NCI-H82 (cell line): ENCODE measurements at places on chromosomes 2 and 18.

- no peak for DNase-seq
Measured at GRCh38 chr18:71505526-71505925, 1038.6 kb downstream of the CBLN2 start.

- no peak for DNase-seq
Measured at GRCh38 chr2:58158481-58158880, 82.6 kb downstream of the FANCL start.

DNA sequence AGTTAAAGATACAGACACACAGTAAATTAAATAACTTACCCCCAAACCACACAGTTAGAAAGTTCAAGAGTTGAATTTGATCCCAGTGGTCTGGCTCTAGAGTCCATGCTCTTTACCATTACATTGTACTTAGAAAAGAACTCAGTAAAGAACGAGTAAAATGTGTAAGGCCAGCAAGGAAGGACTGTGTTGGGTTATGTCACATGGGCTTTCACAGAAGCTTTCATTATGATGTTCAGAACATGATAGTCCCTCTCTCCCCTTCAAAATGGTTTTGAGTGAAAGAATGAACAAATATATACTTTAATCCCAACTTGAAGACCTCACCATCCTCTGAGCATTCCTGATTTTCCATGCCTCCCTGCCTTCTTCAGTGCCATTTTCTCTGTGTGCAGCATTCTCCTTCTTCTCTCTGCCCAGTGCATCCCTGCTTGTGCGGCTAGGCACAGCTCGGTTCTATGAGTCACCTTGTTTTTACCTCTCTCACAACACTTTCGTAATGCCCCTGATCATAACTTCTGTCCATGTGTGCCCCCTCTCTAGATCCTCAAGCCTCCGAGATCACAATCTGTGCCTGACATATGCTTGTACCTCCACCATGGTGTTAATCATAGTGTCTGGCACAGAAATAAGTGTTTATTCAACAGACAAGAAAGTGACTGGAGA lies 22.0 kb downstream of the RASGRP3 start:
- DNase-seq, result no peak

DNA sequence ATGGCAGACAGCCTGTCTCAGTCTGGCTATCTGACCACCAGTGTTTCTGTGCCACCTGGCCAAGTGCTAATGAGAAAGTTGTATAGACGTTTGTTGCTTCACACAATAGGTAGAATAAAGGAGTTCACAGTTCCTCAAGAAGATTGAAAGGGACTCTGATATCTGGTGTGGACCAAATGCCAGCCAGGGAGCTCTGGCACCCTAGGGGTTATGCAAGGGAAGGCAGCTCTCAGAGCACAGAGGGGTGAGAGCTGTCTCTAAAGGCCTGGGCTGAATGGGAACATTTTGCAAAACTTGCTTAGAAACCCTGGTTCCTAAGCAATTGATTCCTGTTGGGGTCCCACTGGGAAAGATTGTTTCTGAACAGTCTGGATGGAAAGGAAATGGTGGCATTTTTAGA lies 553.8 kb downstream of the EPHA4 start:
- DNase-seq, result no peak

- peak; percentile 79 for DNase-seq
Measured at GRCh38 chr2:36770542-36771287, 74.2 kb downstream of the VIT start.

DNA sequence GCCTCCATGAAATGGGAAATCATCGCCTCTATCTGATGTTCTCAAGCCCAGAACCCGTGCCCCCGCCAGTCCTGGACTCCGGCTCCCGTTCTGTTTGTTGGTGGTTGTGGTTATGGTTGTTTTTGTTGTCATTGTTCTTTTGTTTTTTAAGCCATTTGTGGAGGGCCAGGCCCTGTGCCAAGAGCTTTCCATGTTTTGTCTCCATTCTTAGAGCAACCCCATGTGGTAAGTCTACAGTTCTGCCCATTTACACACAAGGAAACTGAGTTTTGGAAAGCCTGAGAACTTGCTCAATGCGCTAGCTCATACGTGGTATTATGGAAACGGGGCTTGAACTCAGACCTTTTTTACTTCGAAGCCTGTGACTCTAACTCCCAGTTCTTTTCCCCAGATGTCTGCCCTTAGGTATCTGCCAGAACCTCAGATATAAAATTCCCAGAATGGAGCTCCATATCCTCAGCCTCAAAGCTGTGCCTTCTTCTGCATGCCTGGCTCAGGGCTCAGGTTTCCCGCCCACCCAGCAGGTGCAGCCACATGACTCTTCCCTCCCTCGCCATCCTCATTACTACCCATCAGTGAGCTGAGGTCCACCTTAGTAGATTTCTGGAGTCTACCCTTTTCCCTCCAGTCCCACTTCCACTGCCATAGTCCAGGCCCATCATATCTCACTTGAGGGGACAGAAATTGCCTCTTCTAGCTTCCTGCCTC lies 194.1 kb downstream of the KLHL29 start:
- DNase-seq, result no peak

- DNase-seq, result no peak
Measured at GRCh38 chr2:68157002-68157401, 686 bp upstream of the PNO1 start.

DNA sequence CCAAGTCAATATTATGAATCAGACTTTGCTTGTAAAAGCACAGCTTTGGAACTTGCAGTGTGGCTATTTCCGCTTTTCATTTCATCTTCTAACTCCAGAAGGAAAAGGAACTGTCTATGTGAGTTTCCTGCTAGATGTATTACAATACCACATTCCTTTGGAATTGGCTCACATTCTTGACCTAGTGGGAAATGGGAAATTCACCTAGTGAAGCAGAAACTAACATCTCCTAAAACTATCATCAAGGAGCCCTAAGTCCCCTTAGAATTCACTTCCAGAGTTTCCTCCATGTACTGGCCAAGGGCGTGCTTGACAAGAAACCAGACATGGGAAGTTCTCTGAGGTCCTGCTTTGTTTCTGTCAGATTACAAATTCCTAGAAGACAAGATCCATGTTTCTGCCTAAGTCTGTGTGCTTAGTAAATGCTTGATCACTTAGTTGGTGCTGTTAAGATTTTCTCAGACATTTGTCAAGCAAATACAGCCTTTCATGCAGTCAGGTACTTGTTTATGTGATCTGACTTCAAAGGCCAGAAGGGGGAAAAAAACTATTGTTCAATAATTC lies 275.7 kb upstream of the FN1 start:
- DNase-seq, result no peak

DNA sequence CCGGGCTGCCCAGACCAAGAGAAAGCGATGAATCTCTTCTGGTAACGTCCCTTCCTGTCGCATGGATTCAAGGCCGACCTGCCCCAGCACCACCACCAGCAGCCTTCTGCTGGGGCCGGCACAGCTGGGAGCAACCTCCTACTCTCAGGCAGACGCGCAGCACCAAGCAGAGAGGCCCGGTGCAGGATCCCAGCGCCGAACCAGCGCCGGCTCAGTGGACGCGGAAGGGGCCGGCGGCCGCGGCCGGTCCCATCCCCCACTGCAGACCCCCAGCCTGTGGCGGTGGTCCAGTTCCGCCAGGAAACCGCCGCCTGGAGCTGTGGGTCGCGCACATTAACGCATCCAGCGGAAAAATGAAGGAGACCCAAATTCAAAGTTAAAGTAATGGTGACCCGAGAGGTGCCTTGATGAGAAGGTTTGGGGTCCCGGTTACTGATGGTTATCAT lies 525 bp upstream of the MAL start:
- no peak for DNase-seq

- DNase-seq, result no peak
Measured at GRCh38 chr18:54712306-54712705, 116.0 kb upstream of the RAB27B start.

DNA sequence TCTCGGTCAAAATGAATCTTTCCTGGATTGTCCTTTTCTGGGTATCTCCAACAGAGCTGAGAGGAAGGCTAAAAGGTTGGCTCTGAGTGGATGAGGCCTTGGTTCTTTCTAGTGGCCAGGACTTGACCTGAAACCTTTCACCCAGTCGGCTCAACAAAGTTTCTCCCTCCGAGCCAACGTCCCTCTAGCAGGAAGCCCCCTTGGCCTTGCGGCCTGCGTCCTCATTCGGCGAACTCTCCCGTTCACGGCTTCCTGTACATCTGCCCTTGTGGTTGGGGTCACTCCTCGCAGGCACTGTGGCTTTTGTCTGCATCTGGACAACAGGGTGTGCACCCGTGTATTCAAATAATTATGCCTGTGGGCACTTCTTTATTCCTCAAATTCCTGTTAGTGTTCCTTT lies 9.4 kb upstream of the SIX3 start:
- DNase-seq, result no peak

DNA sequence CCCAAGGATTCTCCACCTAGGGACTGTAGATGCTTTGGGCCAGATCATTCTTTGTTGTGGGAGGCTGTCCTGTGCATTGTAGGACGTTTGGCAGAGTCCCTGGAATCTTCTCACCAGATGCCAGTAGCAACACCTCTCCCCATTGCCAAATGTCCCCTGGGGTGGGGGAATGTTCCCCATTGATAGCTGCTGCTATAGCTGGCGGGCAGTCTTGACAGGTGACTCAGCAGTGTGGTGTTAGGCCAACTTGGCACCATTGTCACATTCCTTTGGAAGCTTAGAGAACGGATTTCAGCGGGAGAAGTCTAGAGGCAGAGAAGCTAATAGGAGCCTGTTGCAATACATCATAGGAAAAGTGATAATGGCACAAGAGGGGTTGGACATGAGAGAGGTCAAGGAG lies 495.7 kb upstream of the SMIM21 start:
- no peak for DNase-seq
